ENCODE measurements at places on chromosomes 6 and 20.

DNA sequence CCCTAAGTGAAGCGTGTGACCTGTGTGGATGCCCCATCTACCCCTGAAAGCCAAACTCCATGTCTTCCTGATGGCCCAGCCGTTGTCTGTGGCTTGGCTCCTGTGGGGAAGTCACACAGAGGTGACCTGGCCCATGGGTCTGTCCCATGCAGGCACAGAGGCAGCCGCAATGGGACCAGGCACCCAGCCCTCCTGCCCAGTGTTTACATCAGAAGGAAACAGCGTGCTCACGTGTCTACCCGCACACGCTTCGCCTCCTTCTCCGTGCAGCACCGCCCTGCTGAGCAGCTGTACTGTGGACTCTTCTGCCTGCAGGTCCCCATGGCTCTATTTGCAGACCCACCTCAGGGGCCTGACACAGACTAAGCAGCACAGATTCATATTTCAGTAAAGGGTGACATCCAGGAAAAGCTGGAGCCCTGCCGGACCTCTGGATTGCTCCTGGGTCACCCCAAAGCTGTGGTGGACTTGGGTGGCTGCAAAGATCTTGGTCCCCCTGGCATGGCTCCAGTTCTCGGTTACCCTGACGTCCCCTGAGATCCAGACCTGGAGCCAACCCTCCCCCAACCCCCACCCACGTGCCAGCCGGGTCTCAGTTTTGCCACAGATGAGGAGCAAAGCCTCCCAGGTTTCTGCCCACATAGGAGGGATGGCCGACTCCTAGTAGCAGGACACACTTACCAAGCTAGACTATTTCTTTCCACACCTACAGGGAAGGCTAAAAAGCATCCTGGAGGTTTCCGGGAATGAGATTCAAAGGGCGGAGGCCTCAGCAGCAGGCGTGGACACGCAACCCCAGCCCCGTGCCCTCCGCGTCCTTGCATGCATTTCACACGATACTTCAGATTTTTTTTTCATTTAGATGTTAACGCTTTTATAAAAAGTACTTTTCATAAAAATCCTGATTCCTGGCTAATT is 120.3 kb downstream of the CDH4 start:
- DNase-seq, result no peak

- DNase-seq, result no peak
Observed at GRCh38 chr20:4413314-4414049, 308.2 kb upstream of the PRND start.

DNA sequence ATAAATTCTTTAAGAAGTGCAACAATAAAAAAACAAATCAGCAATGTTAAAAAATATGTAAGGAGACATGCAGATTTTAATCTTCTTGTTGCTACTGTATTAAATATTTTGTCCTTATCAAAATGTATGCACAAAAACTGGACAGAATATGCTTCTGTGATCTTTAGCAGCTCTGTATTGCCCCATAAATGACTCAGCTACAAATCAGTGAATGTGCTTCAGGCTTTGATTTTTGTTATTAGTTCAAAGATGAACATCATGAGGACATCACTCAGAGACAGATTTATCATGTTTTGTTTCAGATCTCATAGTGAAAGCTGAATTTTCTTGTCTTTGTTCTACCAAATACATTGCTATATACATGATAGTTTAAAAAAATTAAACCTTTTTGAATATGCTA is 312.4 kb downstream of the GRIK2 start:
- DNase-seq, result peak; percentile 43

- DNase-seq, result peak; percentile 56
Observed at GRCh38 chr6:166381733-166382499, 824 bp downstream of the MPC1 start.

- DNase-seq, result no peak
Observed at GRCh38 chr6:113733381-113733780, 123.8 kb upstream of the MARCKS start.

DNA sequence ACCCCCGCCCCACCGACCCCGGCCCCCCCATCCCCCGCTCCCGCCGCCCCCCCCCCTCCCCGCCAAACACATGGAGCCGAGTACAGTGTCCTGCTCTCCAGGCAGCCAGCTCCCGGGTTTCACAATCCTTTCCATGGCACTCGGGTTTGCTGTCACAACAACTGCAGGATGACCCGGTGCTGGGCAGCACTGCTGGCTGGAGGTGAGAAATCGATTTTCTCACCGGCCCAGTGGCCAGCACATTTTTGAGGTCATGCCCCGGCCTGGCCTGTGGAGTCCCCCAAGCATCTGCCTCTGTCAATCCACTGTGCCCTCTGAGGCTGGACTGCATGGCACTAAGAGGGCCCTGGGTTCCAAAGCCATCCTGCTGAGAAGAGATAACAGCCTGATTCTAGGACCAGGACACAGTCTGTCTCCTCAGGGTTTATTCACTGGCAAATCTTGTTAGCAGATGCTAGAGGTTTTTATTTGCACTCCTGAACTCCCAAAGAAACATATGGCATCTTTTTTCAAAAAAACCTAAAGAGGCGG is 129.5 kb downstream of the NFATC2 start:
- no peak for DNase-seq

DNA sequence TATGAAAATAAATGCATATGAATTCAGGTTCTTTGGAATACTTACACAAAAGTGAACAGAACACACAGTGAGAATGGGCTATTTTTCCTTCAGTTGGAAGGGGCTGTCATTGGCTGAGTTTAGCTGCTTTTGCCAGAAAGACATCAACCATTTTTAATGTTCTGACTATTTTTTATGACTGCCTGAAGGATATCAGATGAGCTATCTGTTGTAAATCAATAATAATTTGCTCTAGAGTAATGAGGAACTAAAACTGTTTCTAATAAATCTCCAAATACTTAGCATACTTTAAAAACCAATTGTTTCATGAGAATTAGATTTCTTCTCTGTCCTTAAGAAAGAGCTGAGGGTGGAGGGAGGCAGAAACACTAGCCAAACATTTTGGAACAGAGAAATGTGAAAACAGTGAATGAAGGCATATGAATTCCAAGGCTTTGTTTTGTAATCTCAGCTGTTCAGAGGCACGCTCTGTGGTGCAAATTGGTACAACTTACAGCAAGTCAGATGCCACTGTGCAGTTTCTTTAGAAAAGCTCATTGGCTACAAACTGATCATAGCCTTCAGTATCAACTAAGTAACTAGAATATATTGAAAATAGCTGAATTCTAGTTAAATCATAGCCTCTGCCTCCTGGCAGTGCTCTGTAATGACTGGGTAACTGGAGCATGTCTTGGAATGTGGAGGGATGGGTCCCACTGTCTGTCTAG is 228.9 kb upstream of the JAG1 start:
- DNase-seq, result peak; percentile 33

DNA sequence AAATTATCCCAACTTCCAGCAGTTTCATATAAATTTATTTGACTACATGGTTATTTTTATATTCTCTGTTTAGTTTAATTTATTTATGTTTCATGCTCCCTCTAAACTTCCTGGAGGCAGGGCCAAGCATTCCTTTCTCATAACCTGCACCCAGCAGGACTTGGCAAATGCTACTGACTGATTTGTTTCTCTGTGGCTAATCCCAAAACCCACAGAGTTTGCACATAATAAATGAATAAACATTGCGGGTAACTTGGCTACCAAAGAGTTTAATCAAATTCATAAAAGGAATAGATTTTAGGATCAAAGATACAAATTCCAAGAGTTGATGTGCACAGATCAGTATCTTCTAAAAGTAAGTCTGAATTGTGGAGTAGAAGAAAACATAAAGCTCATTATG is 239.5 kb downstream of the SLC35F1 start:
- DNase-seq, result peak; percentile 4

DNA sequence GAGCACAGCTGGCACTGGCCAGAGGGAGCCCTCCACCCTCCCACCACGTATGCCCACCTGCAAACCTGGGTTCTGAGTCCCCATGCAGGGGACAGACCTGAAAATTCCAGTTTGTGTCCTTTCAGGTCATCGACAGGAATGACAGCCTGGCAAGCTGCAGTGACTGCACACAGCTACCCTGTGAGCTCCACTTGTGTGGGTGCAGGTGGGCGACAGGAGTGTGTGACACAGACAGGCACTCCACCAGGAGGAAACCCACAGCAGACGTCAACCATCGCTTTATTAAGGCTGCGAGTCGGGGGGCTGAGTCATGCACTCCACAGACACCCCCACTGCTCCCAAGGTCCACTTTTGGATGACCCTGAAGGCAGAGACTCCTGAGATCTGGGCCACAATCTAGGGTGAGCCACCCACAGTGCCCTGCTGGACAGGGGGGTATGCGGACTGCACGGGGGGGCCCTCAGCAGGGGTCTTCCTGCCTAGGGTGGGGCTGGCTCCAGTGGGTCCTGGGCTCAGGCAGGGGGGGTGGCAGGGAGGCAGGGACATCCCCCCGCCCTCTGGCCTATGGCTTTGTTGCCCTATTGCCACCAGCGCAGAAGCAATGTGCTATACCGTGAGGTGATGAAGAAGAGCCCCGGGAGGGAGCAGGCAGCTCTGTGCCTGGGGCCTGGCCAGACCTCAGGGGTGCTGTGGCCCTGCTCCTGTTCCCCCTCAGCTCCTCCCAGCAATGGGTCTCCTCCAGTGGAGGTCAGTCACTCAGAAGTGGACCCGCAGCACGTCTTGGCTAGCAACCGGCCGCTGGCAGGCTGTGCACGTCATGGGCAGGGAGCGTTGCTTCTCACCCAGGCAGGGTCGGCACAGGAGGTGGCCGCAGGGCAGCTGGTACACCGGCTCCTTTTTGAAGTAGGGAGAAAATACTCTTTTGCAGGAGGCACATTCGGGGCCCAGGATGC is 25.1 kb upstream of the AVP start:
- no peak for DNase-seq

DNA sequence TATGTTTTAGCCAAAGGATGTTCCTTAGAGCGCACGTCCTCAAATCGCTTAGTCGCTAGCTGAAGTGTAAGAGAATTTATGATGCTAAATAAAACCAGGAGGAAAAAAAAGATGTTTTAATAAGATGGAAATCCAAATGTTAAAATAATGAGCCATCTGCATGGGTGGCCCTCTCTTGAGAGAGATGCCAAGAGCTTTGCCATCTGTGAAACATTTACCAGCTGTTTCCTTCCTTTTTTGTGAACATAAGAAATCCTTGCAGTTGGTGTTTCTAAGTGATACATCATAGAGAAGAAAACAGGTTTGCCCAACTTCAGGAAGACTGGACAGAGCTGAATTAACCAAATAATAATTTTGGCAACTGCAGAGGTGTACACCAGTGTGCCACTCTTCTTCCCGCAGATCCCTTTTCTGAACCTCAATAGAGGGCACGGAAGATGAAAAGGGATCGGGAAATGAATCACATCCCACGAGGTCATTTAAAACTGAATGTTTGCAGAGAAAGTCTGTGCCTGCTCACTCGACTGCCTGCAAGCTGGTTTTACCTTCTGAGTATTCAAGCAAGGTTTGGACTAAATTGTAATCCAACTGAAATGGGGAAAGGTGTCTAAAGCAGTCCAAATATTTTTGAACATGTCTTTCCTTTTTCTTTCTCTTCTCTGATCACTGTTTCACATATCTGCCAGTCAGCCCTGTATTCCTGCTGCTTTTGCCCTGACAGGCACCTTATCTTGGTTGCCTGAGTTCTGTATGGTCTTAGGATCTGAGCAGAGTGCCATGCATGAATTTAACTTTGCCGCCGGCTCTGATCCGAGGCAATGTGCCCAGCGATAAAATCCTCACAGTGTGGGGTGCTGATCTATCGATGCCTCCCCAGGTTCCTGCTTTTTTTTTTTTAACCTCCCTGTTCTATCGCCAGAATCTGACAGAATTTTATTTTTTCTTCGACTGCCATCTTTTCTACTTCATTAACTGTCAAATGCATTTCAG is 35.5 kb upstream of the TSHZ2 start:
- DNase-seq, result no peak

DNA sequence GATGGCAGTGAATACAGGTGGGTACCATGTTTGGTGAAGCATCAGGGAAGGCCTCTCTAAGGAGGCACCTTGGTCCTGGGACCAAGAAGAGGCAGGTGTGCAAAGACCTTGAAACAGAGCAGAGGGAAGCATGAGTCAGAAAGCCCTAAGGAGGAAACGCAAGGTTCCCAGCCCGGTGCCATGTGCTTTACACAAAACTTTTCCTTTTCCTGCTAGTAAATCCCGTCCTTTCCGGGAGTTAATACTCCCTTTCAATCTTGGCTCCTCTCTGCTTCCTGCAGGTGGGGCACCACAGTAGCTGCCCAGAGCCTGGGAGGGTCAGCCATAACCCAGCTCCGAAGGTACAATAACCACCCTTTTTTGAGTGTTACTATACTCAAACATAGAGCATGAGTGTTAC is 19.4 kb upstream of the SLC23A2 start:
- DNase-seq, result no peak

DNA sequence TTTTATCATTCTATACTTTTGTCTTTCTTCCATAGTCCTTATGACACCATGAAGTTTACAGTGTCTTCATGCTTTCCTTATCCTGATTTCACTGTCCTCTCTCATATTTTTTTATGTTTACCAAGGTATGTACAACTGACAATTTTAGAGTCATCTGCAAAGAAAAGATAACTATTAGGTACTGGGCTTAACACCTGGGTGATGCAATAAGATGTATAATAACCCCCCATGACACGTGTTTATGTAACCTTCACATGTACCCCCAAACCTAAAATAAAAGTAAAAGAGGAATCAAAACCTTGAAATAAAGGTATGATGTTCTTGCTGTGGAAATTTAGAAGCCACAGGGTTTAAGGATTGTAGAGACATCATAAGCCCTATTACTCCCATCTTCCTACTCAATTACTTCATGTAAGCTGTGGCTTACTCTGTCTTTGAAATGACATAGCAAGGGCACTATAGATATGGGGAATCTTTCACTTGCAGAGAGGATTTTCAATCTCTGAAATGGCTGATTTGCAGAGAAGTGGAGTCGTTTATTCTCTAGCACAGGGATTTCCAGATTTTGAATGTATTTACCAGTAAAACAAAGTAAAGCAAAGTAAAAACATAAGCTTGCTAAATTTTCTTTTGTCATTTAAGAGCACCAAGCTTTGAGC is 18.9 kb downstream of the OR2W1 start:
- no peak for DNase-seq

DNA sequence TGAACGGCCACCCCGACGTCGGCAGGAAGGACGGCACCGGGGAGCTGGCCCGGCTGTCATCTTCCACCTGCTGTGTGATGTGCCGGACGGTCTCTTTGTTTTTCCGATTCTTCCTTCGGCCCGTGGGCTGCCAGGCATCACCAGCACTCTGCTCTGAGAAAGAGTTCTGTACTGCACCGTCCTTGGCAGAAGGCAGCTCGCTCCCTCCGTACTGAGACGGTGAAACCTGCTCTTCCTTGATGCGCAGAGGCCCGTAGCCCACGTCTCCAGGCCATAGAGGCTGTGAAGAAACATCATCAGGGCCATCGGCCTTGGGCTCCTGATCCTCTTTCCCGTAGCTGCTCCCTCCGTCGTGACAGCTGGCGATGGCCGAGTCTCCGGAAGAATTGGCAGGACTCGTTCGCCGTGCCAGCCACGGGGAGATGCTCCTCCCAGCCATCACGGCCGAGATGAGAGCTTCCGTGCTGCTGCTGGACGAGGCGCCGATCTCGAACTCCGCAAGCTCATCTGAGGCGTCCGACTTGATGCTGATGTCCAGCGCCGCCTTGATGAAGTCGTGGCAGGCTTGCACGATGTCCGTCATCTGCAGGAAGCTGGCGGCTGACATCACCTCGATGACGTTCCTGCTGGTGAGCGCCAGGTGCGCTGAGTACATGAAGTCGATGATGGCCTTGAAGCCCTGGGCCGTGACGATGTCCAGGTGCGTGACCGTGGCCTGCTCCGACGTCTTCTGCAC is 41.1 kb downstream of the ZBTB46 start:
- no peak for DNase-seq

GRCh38 chr20:33249456-33249855 is 13.7 kb downstream of the BPIFA1 start:
- DNase-seq, result no peak
